Amniotic epithelial cell (primary cell): ENCODE measurements at places on chromosomes 13 and 19.

DNA sequence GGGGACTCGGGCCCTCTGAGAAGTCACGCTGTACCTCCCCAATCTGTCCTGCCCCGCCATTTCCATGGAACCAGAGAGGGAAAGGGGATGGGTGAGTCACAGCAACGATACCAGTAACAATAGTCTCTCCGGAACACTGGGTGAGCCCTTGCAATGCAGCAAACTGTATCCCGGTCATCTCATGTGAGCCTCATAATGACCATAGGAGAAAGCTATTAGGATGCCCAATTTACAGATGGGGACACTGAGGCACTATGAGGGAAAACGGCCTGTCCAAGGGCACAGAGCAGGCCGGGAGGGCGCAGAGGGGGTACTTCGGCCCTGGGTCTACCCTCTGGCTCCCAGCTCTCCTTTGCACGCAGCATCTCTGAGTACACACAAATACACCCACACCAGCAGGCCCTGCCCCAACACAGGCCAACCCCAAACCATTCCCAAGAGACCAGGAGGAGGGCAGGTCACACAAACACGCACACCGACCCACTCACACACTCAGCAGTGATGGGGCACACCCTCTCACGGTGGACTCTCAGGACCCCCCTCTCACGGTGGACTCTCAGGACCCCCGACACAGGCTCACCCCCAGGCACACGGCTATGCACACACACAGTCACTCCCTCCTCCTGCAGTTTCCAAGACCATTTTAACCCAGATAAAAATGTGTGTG is 18.2 kb downstream of the LRRC4B start:
- DNase-seq = no peak

DNA sequence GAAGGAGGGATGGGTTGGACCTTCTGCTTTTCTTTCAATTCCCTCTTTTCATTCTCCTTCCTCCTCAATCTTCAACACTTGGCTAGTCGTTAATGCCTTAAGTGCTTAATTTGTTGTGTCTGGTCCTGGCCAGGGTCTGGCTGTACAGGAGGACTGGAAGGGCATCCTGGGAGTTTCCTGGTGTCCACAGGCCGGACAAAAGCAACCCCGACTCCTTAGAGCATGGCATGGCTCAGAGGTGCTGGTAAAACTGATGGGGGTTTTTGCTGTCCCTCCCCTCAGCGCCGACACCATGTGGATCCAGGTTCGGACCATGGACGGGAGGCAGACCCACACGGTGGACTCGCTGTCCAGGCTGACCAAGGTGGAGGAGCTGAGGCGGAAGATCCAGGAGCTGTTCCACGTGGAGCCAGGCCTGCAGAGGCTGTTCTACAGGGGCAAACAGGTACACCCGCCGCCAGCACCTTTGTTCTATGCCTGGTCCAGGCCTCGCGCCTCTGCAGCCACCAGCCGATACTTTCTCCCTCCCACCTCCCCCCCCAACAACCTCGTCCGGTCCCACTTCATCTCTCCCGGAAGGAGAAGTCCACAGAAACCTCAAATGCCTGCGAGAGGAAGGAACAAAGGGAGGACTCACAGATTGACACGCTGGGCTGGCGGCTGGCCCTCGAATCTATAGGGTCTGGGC is 1.4 kb downstream of the UHRF1 start:
- peak; percentile 44 for DNase-seq

DNA sequence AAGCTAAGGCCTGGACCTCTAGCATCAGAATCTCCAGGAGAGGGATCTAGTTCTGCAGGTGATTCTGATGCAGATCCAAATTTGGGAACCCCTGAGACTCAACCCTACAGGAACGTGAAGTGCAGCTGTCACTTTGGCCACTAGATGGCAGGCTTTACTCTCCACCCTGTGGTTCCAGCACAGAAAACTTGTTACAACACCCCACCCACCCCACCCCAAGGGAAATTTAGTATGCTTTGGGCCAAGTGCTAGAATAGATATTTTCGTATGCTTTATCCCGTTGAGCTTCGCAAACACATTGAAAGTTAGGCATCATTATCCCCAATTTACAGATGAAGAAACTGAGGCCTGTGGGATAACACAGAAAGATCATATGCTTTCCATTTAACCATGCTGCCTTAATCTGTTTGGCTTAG is 232.0 kb downstream of the B3GLCT start:
- peak; percentile 19 for DNase-seq

- no peak for DNase-seq
These were observed 1255.6 kb downstream of the DIAPH3 start for GRCh38 chr13:58908019-58908679.

DNA sequence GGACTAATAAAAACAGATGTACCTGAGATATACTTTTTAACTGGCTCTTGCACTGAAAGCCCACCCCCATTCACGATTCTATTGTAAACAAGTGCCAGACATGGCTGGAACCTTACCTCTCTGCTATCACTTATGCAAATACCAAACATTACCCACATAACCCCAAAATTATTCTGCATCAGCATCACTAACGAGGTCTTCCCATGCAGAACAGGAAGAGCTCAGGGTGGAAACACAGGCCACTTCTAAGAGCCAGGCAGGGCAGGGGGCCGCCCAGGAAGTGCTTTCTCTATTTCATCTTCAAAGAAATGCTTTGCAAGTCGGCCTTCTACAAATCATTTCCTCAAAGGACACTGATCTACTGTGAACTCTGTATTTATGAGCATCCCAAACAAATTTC is 7.3 kb downstream of the IRS2 start:
- DNase-seq = no peak

DNA sequence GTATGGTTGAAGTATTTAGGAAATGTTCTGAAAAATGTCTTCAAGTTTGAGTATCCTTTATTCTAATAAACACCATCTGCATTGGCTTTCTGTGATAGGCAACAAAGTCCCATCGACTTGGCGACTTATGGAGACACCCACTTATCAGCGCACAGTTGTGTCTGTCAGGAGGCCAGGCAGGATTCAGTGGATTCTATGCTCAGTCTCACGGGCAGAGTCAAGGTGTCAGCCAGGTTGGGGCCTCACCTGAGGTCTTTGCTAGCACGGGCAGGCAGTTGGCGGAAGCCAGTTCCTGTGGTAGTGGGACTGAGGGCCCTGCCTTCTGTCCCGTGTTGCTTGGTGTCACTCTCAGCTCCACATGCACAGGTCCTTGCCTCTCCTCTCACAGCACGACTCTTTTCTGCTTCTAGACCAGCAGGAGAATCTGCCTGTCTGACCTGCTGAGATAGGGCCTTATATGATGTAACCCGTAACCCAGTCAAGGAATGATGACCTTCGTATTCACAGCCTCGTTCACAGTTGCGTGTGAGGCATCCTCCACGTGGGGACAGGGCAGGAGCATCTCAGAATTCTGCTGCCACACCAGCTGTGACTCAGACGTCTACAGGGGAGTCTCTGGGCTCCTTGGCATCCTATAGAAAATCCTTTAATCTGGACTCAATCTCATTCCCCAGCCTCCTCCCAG is 10.0 kb downstream of the CUL4A start:
- DNase-seq = peak; percentile 61

DNA sequence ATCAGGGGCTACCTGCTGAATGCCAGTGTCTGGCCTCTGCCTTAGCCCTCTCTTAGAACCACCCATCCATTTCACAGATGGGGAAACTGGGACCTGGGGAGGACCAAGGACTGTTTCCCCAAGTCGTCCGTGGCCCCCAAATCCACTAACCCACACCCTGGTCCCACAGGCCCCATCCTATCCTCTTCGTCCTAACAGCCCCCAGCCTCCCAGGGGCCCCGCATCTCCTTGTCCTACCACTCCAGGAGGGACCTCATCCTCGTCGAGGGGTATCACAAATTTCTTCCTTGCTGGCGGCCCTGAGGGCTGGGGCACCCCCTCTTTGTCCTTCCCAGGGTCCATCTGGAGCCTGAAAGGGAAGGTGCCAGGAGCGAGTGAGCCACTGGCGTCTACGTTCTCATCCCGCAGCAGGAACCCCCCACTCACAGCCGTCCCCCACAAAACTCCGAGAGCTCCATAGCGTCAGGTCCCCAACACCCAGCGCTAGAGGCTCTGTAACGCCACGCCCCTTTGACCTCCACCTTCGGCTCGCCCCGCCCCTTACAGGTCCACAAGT is 606 bp downstream of the ERCC1 start:
- no peak for DNase-seq

GRCh38 chr19:57668635-57669034 is at the start of gene ZSCAN4:
Gene ZSCAN4, plus strand, starts transcription at chr19:57668935. Its CDS starts 7,211 bp downstream, at chr19:57676146.
- DNase-seq = no peak

DNA sequence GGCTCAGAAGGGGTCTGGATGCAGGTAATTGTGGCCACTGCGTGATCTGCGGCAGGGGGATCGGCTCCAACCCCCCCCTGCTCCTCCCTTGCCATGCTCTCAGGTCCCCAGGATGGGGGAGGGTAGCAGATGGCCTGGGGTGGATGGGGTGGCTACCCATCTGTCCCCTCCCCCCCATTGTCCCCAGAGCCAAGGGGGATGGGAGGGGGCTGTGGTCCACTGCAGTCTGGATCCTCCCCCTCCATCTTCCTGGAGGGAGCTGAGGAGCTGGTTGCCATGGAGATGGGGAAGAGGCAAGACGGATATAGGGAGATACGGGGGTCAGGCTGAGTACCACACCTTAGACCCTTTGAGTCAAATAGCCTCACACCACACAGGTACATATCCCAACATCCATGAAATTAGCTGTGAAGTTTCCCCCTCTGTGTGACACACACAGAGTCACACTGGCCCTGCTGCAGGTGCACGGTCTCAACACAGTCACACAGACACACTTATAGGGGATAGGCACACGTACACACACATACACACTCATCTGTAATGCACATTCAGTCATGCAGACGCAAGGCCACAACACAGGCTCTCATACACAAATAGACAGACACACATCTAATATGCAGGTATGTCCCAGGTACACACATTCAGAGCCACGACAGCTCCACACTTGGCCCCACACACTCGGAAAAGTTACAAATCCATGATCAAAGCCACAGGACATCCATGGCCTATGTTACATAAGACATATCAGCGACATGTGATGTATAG is 1.8 kb upstream of the NOVA2 start:
- no peak for DNase-seq

DNA sequence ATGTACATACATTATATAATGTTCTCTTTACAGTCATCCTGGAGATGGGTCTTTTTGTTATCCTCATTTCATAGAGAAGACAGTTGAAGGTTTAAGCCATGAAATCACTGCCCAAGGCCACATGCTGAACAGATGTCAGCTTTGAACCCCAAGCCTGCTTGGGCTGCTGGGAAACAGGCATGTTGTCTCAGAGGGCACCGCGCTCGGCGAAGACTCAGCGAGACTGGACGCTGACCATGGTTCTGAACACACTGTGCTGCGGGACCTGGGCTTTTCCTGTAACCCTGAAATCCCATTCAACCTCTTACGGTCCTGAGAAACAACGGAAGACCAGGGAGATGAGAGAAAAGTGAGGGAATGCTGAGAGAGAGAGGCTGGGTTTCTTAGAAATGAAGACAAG is 27.3 kb downstream of the LRFN3 start:
- peak; percentile 67 for DNase-seq

- DNase-seq = no peak
These were observed 19.1 kb upstream of the KCTD4 start for GRCh38 chr13:45219938-45220375.

- DNase-seq = peak; percentile 13
These were observed 123.1 kb downstream of the CDK8 start for GRCh38 chr13:26377038-26377437.

GRCh38 chr13:44337581-44337980 is 36.0 kb upstream of the SERP2 start:
- DNase-seq = no peak

DNA sequence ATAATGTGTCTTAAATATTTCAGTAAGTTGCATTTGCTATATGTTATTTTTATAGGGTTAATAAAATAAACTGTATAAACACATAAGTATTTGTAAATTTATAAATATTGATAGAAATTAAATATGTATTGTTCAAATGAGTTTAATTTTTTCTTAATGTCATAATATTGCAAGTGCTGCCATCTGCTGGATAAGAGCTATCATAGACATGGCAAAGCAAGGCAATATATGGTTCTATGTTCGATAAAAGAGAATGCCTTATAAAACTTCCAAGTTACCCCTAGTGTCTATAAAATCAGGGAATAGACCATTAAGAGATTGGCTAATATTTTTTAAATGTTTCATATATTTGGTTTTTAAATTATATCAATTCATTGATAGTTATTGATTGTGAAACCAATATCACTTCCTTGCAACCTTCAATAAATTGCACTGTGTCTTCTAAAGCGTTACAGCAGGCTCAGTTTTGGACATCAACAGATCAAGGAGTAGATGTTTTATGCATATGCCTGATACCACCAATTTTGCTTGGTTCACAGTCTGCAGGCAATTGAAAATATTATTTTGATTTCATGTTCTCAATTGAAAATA is 29.0 kb upstream of the SLITRK6 start:
- DNase-seq = peak; percentile 9

GRCh38 chr13:42039457-42039945 is 8.9 kb upstream of the DGKH start:
- no peak for DNase-seq

DNA sequence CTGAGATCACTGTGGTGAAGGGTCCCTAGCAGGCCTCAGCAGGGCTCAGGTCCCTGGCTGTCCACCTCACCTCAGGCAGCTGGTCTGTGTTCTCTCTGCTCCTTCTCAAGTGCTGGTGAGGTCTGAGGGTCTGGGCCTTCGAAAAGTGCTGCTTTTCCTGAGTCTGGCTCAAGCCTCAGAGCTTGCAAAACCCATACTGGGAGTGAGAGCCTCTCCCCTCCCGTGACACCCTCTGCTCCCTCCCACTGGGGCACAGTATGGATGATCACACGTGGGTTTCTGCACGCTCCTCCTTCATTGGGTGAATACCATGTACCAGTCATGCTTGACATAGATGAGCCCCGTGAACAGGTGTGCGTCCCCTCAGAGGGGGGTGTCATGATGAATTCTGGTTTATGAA is 73.3 kb upstream of the WASF3 start:
- DNase-seq = no peak

DNA sequence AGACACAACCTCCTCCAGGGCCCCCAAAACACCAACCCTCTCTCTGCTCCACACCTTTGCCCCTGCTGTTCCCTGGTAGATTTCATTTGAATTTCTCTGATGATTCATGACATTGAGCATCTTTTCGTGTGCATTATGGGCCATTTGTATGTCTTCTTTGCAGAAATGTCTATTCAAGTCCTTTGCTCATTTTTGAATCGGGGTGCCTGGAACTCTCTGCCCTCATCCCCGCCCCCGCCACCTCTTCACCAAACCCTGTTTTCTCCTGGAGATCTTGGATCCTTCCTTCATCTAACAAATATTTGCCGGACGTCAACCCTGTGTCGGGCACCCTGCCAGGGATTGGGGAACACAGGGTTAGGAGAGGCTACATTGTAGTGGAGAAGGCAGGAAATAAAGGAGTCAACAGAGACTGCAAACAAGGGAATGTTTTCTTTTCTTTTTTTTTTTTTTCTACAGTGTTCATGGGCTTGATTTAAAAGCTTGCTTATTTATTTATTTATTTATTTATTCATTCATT is 25.5 kb upstream of the SLC1A5 start:
- DNase-seq = peak; percentile 53
